ENCODE measurements at places on chromosomes 1 and 21. TPM values are rescaled to one million over a fixed set of nuclear protein-coding genes. Genes with fewer than 3 reads are reported as not detected.

The MIA3 gene
- total RNA-seq: 26.5 TPM

- ATAC-seq: no peak
Measured at GRCh38 chr1:118190561-118190960, 5.5 kb upstream of the SPAG17 start.

The DIRAS3 gene
- total RNA-seq: 2.2 TPM

- ATAC-seq: peak; percentile 32
Measured at GRCh38 chr1:92118826-92119225, 38.7 kb downstream of the BTBD8 start.

DNA sequence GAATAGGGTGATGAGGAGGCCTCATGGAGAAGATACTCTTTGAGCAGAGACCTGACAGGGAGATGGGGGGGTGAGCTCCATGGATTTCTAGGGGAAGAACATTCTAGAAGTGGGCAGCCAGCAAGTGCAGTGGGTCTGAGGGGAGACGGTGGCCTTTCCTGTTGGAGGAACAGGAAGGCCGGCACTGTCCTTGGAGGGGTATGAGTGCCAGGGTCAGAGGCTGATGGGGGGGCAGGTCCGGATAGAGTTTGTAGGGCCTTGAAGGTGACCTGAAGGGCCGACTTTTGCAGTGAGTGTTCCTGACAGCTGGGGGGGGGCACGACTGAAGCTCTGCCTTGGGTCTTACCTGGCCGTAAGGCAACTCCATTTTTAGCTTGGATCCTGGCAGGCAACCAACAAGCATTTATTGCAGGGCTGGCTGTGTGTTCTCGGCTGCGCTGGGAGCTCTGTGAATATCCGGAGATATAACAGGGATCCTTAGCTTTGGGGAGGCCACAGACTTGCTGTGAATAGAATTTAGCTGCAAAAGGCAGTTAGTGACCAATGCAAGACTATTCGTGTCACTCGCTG lies 130.6 kb downstream of the MRPS6 start:
- no peak for ATAC-seq

The LCE1D gene
- total RNA-seq: not detected

DNA sequence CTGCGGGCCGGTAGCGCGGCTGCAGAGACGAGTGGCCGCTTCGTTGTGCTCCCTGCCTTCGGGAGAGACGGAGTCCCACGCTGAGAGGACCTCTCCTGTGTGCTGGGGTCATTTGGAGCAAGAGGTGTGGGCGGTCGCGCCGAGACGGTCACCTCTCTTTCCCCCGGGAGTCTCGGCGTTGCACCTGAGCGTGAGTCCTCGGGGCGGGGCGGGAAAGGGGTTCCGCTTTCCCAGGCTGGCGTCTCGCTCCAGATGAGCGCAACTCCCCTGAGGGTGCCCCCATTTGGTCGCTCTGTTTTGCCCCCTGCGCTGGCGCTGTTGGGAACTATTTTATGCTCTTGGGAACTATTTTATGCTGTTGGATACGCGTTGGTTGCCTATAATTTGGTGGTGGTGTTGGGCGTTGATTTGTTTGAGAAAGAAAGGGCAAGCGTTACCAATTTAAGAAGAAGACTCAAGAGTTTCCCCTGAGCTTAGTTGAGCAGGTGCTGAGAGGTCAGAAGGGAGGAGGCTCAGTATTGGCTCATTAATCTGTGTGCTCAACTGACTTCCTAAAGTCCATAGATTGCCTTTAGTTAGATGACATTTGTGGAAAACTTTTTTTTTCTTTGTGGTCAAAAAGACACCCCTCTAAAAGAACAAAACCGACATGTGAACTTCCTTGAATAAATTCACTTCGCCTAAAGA lies 683 bp downstream of the LRRC8B start:
- ATAC-seq: peak; percentile 27

- no peak for ATAC-seq
Measured at GRCh38 chr1:180387413-180387812, 115.0 kb downstream of the ACBD6 start.

GRCh38 chr21:34817821-34818661 lies 149.2 kb downstream of the CLIC6 start:
- ATAC-seq: no peak

- ATAC-seq: no peak
Measured at GRCh38 chr21:42146821-42147220, 72.1 kb upstream of the ABCG1 start.

- no peak for ATAC-seq
Measured at GRCh38 chr1:178161516-178161915, 67.6 kb downstream of the RASAL2 start.

- no peak for ATAC-seq
Measured at GRCh38 chr21:15061747-15062605, 2.8 kb downstream of the NRIP1 start.

The EPHA8 gene
- 0.48 TPM for total RNA-seq

GRCh38 chr1:11893907-11894251 lies 32.3 kb downstream of the KIAA2013 start:
- peak; percentile 94 for ATAC-seq

DNA sequence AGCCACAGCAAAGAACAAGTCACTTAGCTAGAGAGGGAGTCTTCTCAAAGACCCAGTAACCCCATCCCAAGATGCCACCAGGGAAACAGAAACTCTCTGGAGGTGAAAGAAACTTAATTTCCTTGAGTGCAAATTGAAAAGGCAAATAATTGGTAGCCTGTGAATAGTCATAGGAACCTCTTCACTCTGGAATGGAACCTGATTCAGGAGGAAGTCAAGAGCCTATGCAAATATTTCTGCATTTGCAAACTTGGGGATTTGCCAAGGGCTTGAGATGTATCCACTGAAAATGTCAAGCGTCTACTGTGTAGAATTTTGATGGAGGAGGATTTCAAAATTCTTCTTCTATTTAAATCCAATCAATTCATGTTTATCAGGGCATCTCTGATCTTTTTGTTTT lies 5.7 kb downstream of the HIVEP3 start:
- ATAC-seq: no peak

DNA sequence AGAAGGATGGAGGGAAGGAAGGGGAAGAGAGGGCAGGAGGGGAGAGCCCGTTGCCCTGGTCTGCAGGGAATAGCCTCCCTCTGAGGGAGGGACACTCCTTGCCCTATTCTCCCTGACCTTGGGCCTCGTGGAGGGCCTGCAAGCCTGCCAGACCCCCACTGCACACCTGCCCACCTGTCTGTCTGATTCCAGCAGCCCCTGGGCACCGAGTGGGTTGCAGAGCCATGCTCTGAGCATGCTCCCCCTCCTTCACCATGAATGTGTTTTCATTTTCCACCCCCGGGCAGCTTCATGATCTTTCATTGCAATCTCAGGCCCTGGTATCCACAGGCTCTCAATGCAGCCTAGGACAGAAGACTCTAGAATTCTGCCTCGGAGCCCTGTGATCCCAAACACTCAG lies 5.1 kb upstream of the NPHP4 start:
- no peak for ATAC-seq

The PKNOX1 gene
- total RNA-seq: 12.1 TPM

DNA sequence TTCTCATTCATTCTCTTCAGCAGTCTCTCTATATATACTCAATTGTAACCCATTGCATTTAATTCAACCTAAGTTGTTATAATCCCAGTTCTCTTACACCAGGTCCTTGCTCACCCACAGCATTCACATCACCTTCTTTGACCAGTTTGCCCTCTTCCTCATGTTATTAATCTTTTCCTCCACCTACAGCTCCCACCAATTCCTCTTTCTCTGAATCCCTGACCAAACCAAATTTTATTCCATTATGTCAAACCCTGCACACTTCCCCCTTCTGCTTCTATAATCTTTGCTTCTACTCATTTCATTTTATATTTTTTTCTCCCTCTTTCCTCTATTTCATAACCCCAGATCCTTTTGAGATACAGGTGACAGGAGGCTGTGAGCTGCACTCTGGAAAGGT lies 1.4 kb downstream of the CD1A start:
- ATAC-seq: no peak

The LMNA gene
- total RNA-seq: 315 TPM

GRCh38 chr1:30406996-30407864 lies 316.2 kb downstream of the MATN1 start:
- no peak for ATAC-seq

The C1orf141 gene
- not detected for total RNA-seq

The DMRTA2 gene
- 1.7 TPM for total RNA-seq

DNA sequence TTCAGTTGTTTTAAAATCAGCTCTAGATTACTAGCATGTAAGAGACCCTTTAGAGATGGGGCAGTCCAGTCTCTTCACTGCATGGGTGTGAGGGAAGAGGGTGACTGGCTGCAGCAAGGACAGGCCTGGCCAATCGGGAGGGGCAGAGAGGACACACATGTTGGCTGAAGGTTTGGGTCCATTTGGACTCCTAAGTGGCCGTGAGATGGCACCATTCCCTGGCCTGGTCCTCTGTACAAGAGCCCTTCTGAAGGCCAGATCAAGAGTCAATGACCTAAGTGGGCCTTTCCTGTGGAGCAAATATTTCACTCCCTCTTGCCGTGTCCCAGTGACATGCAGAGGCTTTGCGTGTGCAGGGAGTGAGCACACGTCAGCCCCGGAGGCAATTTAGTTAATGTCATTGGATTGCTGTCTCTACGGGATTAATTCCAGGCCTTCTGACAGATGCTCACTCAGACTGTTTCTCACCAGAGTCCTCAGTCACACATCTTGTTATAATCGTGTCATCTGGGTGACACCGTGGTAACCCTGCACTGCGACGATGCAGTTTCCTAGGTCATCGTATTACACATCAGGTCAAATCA lies 613.0 kb downstream of the NPHP4 start:
- ATAC-seq: no peak

GRCh38 chr1:51693419-51694155 lies 76.7 kb downstream of the OSBPL9 start:
- ATAC-seq: no peak

The ACOT11 gene
- total RNA-seq: 16.1 TPM

DNA sequence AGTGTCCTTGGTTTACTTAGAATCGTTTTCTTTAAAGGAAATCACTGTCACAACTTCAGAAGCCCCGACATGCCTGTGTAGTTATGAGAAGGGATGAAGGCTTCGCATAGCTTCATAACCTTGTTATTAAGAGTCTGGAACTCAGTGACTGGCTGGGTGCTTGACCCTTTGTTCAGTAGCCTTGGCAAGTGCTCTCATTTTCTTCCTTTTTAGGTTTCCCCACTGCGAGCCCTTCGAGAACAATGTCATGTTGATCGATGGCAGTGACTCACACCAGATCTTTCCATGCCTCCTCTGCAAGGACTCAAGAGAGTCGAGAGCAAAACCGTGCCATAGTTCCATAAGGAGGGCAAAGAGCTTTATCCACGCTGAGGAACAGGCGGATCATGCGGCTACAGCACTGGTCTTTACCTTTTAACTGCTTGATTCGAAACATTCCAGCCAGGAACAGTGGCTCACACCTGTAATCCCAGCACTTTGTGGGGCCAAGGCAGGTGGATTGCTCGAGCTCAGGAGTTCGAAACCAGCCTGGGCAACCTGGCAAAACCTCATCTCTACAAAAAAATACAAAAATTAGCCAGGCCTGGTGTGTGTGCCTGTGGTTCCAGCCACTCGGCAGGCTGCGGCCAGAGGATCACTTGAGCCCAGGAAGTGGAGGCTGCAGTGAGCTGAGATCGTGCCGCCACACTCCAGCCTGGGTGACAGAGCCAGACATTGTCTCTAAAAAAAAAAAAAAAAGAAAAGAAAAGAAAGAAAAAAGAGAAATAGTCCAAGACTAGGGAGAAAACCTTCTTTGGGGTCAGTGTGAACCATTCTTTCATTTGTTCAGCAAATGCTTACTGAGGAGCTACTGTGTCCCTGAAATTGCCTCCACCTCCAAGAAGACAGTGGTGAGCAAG lies 95.4 kb upstream of the ERRFI1 start:
- ATAC-seq: peak; percentile 72

GRCh38 chr1:108077991-108078390 lies 113.0 kb upstream of the VAV3 start:
- no peak for ATAC-seq

DNA sequence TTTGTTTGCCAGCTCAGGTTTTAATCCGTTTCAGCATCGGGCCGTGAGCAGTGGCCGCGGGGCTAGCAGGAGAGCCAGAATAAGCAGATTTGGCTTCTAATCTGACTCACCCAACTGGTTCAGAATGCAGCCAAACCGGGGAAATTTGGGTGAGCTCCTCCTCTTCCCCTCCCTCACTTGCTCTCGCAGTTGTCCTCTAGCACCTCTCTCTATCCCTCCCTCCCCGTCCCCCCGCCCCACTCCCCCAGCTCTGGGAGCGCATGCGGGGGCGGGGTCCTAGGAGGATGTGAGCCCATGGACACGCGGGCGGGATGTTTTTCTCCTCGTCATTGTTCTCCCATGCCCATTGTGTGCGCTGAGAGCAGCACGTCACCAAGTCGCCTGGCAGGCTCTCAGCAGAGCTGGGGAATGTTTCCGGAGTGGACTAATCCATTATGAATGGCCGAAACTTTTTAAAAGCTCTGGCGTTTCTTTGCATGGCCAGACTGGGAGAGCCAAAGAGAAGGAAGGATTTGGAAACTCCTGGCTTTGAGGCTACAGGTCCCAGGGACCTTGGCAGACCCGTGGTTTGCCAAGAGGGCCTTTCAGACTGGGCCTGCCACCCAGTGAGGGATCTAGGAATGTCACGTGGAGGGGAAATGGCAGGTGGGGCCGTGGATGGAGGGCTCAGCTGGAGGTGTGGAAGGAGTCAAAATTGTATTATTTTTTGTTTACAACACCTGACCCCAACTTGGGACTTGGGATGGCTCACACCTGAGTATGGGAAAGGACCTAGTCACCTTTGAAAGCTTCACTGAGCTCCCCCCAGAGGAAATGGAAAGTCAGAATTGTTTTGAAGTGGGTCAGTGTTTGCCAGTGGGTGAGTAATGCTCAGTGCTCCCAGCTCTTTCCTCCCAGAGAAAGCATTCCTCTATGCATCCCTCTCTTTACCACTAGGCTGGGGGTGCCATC lies 39.2 kb downstream of the CDK18 start:
- ATAC-seq: peak; percentile 91

The MSH4 gene
- 0.36 TPM for total RNA-seq

The BACH1 gene
- 61.5 TPM for total RNA-seq

GRCh38 chr1:234934611-234935033 lies 194.0 kb downstream of the TOMM20 start:
- ATAC-seq: peak; percentile 49

DNA sequence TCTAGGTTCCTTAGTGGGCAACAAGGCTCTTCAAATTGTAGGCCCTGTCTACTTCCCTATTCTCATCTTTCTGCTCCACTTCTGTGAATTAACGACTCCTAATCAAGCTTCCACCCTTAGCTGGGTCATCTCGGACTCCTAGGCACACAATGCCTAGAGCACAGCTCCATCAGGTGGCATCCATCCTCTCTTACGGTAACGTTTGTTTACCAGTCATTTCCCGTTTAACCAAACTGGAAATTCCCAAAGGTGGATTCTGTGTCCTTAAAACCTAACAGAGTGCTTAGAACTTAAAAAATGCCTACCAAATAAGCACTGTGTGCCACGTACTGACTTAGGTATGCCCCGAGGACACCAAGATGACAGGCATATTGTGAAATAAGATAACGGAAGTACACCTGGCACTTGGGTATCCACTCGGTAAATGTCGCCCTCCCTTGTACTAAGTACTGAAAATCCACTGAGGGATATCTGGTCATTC lies 1.5 kb downstream of the PARP1 start:
- peak; percentile 12 for ATAC-seq

The PLD5 gene
- total RNA-seq: not detected

DNA sequence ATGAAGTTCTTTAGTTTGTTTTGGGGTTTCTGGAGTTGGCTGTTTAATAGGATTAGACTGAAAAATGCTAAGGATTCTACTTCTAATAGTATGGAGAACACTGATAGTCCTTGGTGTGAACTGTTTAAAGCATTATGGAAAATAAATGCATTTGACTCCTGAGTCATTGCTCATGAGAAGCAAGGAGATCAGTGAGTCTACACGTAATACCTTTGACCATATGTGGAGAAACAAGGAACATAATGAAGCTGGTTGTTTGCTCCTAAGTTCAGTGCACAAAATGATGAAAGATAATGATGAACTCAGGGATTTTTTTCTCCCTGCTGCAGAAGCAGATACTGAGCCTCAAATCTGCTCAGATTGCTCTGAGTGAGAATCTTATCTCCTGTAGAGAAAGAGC lies 158.9 kb upstream of the COL11A1 start:
- no peak for ATAC-seq
